ENCODE measurements at places on chromosomes 16 and 17.

DNA sequence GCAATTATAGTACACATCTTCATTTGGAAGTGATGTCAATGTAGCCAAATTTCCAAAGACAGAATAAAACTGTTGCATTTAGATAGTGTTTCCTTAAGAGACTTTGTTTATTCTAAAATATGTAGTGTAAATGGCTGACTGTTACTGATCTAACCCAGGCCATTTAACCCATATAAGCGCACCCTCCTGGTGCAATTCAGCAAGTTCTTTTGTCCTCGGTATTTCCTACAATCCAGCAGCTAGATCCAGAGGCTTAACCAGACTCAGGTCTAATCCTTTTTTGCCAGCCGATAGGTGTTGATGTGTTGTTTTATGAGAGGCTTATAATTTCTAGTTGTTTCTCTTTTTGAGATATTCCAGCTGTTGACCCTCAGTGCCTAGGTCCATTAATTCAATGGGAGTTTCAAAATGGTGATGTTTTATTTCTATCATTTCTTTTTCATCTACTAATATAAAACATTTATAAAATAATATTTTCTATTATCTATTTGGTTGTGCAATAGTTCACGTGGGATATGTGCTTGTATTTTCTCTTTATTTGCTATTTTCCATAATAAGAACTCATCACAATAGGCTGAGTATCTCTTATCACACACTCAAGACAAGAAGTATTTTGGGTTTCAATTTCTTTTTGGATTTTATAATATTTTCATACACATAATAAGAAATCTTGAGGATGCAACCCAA lies 14.5 kb downstream of the ABCA9 start:
- DNase-seq = no peak

DNA sequence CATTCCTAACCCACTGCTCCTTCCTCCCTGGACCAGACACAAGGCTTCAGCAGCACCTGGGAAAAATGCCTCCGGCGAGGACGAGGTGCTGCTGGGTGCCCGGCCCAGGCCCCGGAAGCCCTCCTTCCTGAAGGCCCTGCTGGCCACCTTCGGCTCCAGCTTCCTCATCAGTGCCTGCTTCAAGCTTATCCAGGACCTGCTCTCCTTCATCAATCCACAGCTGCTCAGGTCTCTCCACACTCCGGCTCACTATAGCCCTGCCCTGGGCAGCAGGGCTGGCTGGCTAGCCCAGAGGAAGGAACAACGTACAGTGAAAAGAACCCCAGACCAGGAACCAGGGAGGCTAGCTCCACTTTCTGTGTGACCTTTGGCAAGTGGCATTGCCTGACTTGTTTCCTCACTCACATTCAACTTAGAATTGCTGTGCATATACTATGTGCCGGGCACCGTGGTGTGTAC lies 26.2 kb downstream of the ABCC3 start:
- no peak for DNase-seq

DNA sequence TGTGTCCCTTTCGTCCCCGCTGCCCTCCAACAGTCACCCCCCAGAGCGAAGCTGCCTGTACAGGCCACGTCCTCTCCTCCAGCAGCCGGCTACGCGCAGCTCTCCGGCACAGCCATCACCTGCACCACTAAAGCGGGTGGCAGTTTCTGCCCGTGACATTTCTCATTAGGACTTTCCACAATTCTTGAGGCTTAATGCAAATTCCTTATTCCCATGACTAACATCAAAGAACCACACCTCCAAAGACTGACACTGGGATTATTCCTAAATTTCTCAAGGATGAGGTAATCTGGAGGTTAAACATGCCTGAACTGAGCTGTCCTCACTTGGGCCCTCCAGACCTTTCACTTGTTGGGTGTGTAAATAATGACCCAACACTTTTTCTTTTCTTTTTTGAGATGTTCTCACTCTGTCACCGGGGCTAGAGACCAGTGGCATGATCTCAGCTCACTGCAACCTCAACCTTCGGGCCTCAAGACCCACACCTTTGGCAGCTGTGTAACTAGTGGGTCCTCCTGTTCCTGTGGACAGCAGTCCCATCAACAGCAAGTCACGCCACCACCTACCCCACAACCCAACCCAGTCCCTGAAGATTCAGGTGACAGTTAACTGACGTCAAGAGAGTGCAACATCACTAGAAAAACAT lies 11.7 kb downstream of the ANKRD11 start:
- no peak for DNase-seq

DNA sequence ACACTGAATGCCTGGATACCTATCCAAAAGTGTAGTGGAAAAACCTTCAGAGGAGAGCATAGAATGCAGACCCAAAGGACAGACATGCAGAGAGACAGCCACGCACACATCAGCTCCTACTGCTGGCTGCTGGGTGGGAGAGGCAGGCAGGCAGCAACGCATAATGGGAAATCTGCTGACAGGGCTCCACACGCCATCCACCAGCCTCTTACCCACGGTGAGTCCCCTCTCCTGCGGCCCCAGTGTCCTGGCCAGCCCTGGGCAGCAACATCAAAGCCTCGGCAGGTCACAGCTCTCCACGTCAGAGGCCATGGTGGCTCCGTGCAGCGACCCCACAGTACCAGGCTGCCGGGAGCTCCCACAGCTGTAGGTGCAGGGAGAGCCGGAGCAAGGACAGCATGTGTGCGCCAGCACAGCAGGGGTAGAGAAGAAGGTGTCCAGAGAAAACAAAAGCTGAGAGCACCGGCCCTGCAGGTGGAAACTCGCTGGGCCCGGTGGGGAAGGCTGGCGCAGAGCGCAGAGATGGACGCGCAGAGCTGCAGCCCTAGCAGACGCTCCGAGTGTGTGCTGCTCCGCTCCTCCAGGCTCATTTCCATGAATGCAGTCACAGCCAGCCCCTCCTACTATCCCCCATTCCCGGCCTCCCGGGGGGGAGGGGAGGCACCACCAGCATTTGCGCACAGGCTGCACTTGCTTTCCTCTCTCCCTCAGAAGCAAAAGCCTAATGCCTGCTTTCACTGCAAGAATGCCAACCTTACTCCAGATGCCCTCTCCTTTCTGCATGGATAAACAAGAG lies 58.9 kb downstream of the CYTH1 start:
- DNase-seq = peak; percentile 84

GRCh38 chr16:57113042-57113453 lies 20.7 kb downstream of the CPNE2 start:
- DNase-seq = no peak

- DNase-seq = no peak
Measured at GRCh38 chr17:1422885-1423284, 22.9 kb upstream of the YWHAE start.

DNA sequence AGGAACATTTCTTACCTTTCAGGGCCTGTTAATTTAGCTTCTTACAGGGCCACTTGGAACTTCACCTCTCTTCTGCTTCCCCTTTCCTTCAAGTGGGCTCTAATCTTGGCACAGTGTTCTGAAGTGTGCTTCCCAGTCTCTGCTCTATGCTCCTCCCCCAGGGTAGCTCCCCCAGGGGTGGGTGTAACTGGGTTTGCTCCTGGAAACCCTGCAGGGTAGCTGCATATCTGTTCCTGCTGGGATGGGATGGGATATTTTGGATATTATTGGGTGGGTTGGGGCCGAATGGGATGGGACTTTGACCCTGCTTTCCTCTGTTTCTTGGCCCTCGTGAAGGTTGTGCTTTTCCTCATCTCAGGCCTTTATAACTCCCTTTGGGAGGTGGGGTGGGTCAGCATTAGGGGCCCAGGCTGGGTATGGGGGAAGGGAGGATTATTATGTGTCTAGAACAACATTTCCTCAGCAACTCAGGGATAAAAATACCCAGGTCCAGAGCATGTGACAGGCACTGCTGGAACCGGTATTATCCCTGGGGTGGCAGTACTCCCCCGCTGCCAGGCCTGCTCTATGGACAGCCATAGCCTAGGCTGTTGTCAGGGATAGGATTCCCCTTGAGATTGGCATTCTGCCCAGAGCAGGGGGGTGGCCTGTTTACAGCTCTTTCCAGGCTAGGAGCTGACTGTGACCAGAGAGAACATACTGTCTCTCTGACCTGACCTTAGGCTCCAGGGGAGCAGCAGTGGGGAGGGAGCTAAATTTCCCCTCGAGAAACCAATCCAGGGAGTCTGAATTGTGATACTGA lies 5.0 kb downstream of the NFE2L1 start:
- DNase-seq = peak; percentile 63

GRCh38 chr16:7334801-7335560 lies 2.3 kb downstream of the RBFOX1 start:
- DNase-seq = no peak

- no peak for DNase-seq
Measured at GRCh38 chr16:22624800-22625533, 114.3 kb downstream of the NPIPB5 start.

- no peak for DNase-seq
Measured at GRCh38 chr16:9665851-9666271, 516.4 kb downstream of the GRIN2A start.

DNA sequence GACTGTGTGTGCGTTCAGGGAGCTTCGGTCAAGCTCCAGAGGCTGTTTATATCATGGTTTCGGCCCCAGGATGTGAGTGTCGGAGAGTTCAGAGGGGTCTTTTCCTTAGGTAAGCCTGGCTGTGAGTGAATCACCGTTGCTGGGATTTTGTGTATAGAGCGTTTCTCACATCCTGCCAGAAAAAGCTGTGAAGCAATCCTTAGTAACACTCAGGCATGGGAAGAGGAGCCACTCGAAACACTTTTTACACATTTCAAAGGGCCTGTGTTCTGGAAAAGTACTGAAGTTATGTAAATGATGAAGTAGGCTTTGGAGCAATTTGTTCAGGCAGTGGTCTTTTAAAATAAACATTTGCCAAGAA lies 662 bp downstream of the PGS1 start:
- DNase-seq = no peak

- DNase-seq = peak; percentile 35
Measured at GRCh38 chr16:17070882-17071592, 399.7 kb downstream of the XYLT1 start.

DNA sequence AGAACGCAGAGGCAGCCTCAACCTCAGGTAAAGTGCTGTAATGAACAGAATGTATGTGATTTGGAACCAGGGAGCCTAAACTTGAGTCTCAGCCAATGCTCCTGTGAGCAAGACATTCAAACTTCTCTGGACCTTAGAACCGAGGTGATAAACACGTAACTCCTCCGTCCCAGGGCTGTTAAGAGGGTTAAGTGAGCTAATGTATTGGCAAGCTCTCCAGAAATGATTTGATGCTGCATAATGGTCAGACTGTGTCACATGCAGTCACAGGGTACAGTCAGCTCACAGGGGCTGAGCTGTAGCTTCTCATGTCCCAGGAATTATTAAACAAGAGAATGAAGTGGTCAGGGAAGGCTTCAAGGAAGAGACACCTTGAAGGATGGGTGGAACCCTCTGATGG lies 10.0 kb upstream of the SLC4A1 start:
- no peak for DNase-seq

DNA sequence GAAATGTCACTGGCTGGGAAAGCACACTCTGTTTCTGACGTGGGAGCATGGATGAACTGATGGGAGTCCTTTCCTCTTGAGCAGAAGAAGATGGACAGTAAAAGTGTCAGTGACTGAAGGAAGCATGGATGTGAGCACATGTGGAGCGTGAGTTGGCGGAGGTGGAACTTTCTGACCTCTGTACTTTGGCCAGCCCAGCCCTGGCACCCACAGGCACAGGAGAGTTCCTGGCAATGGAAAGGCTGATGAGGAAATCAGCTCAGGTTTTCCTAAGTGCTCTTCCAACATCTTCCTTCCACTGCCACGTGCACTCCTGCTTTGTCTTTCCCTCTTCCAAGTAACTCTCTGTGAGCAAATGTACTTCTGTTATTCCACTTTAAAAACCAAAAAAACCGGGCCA lies 276.8 kb downstream of the NTN1 start:
- no peak for DNase-seq

DNA sequence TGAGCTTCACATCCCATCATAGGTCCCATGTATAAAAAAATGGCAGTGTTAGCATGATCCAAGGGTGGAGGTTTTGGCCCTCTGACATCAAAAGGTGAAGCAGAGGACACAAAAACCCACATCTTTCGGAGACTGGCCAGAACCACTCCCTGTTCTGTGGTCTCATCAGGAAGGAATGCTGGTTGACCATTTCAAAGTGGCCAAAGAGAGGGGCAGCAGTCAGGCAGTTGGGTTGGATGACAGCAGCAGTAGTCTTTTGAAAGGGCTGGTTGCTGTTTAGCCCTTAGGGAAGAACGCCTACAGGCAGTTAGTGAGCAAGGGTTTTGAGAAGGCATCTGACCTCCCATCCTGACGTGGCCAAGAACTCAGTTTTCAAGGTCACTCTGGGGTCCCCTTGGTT lies 40.5 kb downstream of the LCMT1 start:
- DNase-seq = no peak

DNA sequence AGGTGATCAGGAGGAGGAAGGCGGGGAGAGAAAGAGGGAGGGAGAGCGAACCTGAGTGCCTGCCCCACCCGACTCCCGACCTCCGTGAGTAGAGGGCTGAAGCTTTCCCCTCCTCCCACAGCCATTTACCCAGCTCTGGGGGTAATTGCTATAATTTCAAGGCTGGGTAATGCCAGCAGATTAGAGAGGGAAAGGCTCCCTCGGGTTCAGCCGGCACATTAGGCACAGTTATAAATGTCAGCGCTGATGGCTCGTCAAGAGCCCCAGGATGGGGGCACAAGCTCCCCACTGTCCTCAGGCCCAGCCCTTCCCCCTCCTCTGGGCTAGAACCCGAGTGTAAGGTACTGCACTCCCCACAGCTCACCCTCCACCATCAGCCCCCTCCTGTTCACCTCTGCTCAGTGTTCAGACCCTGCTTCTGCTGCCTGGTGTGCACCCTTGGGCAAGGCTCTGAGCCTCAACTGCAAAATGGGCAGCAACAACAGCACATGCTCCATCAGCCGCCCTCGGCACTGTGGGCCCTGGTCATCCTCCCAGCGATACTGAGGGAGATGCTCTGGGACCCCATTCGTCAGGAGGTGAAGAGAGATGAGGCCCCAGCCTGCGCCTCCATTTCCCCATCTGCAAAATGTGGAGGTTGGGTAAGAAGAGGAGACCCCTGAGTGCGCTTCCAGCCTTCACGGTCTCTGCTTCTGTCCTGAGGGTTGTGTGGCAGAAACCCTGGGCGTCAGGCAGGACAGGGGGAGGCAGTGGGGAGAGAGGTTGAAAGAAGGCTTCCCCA lies 77.2 kb downstream of the NT5M start:
- peak; percentile 39 for DNase-seq

DNA sequence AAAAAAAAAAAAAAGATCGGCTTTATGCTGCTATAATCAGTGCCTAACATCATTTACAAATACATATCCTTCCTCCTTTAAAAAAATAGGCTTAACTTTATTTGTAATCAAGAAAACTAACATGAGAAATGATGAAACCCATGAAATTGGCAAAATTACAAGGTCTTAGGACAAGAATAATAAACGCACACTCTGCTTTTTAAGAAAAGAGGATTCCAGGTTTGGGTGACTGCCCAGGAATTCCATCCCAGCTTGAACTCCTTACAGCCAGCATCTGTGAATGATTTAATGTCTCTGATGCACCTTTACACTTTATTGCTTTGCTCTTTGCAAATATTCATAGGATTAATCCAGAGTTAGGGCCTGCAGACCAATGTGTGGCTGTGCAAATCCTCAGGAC lies 196.0 kb downstream of the CBLN1 start:
- no peak for DNase-seq

GRCh38 chr17:30807896-30808295 lies 16.6 kb downstream of the CRLF3 start:
- DNase-seq = no peak

- DNase-seq = peak; percentile 76
Measured at GRCh38 chr17:42281571-42282096, 5.4 kb upstream of the STAT5B start.

Data from NCI-H1417 (cell line).